ENCODE measurements at places on chromosomes 11 and 22.

GRCh38 chr11:3087373-3087772 is 30.1 kb upstream of the CARS1 start:
- no peak for DNase-seq

- no peak for DNase-seq
These were observed 96.1 kb downstream of the FDX1 start for GRCh38 chr11:110525883-110526282.

DNA sequence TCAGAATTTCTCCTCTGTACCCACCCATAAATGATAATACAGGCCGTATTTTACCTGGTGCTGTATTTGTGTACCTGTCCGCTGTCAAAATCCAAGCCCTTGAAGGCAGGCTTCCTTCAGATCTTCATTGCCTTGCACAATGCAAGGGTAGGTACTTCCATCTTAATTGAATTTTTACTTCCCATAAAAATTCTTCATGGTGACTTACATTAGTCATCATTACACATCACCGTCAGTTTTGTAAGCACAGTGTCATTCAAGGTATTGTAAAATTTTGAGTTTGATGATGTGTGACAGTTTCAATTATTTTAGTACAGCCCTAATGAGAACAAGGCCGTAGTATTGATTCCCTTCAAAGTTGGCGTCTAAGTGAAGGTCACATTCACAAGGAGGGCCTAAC is 770 bp upstream of the TSG101 start:
- DNase-seq, result no peak

DNA sequence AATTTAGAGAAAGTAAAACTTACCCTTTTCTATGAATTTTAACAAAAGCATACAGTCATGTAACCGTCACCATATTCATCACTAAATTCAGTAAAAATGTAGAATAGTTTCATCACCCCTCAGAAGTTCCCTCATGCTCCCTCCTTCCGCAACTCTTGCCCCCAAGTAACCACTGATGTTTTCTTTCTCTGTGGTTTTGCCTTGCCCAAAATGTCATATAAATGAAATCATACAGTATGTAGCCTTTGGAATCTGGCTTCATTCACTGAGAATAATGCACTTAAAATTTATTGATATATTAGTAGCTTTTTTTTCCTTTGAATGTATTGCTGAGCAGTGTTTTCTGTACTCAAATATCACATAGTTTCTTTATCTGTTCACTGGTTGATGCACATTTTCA is 60.1 kb downstream of the DCUN1D5 start:
- DNase-seq, result no peak

DNA sequence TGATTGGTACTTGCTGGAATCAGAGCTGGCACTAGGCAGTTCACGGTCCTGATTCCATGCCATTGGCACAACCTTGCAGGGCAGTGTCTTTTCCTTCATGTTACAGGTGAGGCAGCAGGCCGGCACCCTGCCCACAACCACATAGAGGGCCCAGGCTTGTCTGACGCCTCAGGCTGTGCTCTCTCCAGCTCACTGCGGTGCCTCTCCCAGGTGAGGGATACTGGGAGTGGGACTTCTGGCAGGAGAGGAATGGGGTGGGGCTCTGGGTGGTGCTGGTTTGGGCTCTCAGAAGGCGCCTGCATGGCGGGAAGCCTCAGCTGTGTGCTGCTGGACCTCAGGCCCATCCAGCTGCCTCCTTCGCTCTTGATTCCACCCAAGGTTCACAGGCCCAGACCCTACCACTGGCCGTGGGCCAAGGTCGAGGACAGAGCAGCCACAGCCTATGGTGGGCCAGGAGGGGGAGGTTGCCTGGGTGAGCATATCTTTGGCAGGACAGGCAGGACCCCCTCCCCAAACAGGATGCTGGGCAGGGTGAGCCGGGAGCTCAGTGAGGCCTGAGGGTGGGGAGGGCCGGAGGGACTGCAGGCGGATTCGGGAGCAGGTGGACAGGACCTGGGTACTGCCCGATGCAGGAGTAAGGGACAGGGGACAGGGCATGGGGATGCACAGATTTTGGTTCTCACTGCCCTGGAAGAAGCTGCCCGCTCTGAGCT is 7.0 kb upstream of the MPPED1 start:
- no peak for DNase-seq

DNA sequence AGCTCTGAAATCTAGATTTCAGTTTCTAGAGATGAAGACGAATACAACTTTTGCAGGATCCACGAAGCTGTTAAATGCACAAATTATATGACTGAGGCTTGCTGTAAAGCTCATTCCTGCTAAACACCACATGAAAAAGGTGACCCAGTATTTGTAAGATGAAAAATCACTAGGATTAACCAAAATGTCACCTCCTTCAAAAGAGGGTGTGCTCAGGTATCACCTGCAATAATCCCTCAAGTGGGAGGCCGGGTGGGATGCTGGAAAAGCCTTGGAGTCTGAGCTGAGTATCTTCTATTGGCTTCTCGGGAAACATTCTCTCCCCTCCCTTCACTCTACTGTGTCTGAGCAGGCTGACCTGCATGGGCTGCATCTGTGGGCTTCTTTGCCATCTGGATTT is 195.8 kb downstream of the NELL1 start:
- no peak for DNase-seq

DNA sequence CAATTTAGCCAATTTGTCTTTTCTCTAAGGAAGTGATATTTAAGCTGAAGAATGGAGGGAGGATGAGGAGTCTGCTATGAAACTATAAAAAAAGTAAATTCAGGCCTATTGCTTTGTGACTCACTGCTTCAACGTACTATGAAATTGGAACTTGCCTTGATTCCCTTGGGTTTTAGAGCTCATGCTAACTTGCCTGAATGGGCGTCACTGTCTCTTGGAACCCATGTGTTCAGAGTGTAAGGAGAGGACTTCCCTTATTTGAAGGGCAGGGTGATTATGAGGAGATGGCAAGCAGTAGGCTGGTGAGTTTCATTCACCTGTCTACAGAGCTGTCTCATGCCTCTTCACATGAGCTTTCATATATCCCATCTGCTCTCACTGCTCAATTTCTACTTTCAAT is 28.7 kb upstream of the WT1 start:
- no peak for DNase-seq

DNA sequence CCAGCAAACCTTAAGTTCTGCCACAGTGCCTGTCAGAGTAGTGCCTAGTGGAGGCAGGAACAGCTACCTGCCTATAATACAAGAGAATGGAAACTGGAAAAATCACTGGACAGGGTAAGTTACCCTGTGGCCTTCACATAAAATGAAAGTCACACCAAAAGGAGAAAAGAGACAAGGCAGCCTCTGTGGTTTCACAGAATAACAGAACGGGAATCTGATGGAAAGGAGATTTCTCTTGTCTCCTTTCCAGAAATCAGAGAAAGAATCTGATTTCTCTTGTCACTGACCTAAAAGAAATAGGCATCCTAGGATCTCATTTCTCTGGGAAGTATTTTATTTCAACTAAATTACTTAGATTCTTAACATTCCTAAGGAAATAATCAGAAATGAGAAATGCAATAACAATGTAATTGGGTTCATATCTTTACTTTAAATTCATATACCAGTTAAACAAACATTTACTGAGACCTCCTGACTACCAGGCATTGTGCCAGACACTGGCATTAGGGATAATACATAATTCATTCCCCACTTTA is 41.6 kb downstream of the PRCP start:
- DNase-seq, result no peak

DNA sequence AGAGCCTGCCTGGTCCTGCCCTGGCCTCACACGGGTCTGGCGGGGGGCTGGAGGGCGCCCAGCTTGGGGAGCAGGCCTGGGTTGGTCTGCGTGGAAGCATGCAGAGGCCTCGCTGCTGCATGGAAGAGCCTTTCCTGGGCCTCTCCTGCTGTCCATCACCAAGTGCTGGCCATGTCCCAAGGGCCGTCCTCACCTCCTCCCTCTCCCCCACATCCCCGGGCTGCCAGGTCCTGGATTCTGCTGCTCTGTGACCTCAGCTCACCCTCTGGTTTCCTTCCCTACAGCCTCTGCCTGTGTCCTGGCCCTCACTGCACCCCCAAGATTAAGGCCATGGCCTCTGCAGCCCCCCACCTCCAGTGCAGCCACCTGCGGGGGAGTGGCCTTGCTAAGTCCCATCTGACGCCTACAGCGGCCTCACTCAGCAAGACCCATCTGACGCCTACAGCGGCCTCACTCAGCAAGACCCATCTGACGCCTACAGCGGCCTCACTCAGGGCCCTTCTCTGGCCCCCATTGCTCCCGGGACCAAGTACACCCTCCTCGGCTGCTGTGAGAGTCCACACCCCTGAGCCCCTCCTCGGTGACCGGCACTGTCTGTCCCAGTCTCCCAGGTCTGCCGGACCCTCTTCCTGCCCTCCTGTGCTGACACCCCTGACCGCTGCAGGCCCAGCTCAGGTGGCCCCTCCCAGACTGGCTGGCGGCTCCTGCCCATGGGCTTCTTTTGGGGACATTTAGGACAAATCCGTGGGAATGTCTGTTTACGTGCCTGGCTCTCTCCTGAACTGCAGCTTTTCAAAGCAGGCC is 119.5 kb upstream of the B3GAT1 start:
- DNase-seq, result no peak

GRCh38 chr11:55357560-55358184 is 10.1 kb upstream of the OR4A15 start:
- DNase-seq, result no peak

GRCh38 chr11:32224580-32224979 is 133.7 kb downstream of the RCN1 start:
- no peak for DNase-seq

- DNase-seq, result no peak
These were observed 13.7 kb upstream of the NNMT start for GRCh38 chr11:114282488-114282887.

Measured in erythroblast (primary cell).